ENCODE measurements at places on chromosomes 3 and 15. TPM values are rescaled to one million over a fixed set of nuclear protein-coding genes. Genes with fewer than 3 reads are reported as not detected.

The EPHA6 gene
- 19.3 TPM for total RNA-seq

- no peak for DNase-seq
Measured at GRCh38 chr3:66518126-66518525, 17.3 kb upstream of the LRIG1 start.

DNA sequence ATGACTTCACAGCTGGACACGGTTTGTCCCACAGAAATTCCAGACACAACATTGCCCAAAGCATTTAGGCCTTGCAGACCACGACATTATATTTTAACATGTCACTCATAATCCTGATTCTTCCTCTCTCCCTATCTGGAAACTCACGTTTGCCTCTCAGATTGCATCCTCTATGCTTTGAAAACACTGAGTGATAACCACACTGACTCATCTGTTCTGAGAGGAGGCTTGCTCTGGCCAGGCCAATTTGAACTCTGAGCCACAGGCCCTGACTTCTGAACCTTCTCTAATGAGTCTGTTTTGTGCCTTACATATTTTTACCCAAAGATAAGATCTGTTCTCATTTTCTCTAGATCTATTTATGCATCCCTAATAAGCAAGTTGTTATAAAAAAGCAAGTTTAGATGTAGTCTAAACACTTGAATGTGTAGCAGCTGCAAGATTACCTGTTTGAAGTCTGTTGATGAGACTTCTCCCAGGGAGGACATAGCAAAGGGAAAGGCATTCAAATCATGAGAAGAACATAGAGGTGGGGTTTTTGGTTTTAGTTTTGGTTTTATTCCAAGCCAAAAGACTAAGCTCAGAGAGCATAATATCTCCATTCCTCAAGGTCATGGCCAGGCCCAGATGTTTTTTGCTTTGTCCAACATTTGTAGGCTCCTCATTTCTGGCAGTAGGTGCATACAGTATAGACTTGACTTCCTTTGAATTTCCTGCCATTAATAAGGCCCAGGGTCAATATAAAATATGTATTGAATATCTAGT is 234.4 kb upstream of the LRTM1 start:
- DNase-seq, result no peak

GRCh38 chr3:56930706-56931105 is 129.0 kb upstream of the ARHGEF3 start:
- DNase-seq, result no peak

DNA sequence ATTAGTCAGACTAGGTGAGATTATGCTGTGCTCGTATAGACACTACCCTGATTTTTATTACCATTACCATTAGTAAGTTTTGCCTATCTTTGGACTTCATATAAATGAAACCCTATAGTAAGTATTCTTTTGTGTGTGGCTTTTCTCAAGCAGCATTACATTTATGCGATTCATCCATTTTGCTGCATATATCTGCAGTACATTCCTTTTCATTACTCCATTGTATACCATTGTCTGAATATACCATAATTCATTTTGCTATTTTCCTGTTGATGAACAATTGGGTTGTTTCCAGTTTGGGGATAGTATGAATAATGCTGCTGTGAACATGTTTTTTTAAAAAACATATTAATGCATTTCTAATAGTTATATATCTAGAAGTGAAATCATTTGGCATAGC is 45.3 kb downstream of the TMEM212 start:
- DNase-seq, result no peak

- no peak for DNase-seq
Measured at GRCh38 chr15:40276927-40277326, 5.9 kb downstream of the ANKRD63 start.

- DNase-seq, result no peak
Measured at GRCh38 chr15:51369451-51369761, 28.0 kb downstream of the GLDN start.

Measured in spinal cord (tissue), 10 donors.